ENCODE measurements at places on chromosomes 2 and 18. TPM values are rescaled to one million over a fixed set of nuclear protein-coding genes. Genes with fewer than 3 reads are reported as not detected.

The FSHR gene
- total RNA-seq = not detected

DNA sequence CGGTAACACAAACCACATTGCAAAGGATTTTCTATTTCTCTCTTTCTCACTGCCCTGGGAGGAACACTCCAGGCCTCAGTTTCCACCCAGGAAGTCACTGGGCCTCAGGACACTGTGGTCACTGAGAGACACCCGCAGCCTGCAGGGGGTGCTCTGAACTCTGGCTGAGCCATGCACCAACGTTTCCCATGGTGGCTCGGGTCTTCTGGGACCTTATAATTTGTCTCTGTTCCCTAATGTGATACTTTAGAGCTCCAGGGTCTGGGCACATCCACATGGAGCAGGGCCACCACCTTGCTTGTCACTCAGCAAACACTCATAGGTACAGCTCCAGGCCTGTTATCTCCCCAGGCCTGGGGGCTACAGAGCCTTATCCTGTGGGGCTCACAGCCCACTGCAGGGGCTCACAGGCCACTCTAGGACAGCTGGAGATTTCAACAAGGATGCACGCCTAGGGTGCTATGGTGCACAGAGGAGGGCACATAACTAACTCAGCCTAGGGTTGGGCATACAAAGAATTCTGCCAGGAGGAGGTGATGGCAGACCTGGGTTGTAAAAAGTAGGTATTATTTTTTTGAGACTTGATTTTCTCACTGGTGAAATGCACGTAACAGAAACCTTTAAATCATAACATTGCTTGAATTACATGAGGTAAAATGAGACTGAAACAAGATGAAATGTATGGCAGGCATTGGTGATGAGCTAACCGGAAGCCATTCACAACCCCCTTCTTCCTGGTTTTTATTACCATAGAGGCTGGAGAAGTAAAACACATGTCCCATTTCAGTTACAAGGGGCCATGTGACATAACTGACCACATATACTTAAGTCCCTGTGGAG lies 3.0 kb upstream of the HS1BP3 start:
- peaks cover 14% of the 10 kb centered on the region for H3K4me1 ChIP-seq
- ATAC-seq = no peak
- no peaks in the 10 kb centered on the region for H3K36me3 ChIP-seq
- no peak overlapping the region for H3K27ac ChIP-seq

The HOXD3 gene
- total RNA-seq = not detected

- ATAC-seq = no peak
- H3K4me3 ChIP-seq = peak overlapping the region; percentile 86
- H3K36me3 ChIP-seq = no peaks in the 10 kb centered on the region
- no peaks in the 10 kb centered on the region for H3K27me3 ChIP-seq
- peaks cover 25% of the 10 kb centered on the region for H3K4me1 ChIP-seq
These were observed 38.0 kb downstream of the TSHZ1 start for GRCh38 chr18:75248426-75249174.

The PID1 gene
- not detected for total RNA-seq

GRCh38 chr2:121617042-121617599 lies 32.1 kb downstream of the CLASP1 start:
- H3K36me3 ChIP-seq = peaks cover 21% of the 10 kb centered on the region
- H3K27ac ChIP-seq = no peak overlapping the region
- no peaks in the 10 kb centered on the region for H3K27me3 ChIP-seq
- peak; percentile 24 for ATAC-seq

The LIMS4 gene
- 0.43 TPM for total RNA-seq

DNA sequence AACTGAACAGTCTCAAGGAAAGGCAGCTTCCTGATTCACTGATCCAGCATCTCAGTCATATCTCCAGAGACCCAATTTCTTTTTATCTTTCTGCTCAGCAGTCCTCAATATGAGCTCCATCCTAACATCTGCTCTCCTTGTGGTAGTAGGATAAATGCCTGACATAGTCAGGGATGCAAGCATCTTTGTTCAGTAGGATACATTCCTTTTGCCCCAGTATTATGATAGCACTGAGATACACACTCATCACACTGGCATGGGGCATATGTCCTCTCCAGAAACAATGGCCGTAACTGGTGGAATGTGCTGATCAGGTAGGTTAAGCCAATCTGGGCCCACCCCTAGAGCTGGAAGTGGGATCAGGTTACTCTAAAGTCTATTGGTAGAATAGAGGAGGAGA lies 207.2 kb downstream of the ETAA1 start:
- no peaks in the 10 kb centered on the region for H3K36me3 ChIP-seq
- no peaks in the 10 kb centered on the region for H3K4me1 ChIP-seq

The COLEC11 gene
- 0.54 TPM for total RNA-seq

The THSD7B gene
- 0.05 TPM for total RNA-seq
